ENCODE measurements at places on chromosomes 1 and 21.

DNA sequence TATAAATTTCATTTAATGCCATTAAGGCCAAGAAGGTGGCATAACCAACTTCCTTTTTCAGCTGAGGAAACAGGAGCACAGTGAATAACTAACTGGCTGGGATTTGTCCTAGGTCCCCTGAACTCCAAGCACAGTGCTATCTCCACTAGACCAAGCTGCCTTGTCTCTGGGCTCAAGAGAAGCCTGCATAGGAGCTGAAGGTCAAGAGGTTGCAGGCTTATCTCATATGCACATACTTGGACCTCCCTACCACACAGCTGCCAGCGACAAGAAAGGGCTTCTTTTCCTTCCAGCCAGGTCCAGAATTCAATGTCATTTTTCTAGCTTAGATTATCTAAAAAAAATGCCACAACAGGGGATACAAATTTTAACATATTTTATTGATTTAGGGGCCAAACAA is 27.1 kb downstream of the AK2 start:
- DNase-seq, result no peak

DNA sequence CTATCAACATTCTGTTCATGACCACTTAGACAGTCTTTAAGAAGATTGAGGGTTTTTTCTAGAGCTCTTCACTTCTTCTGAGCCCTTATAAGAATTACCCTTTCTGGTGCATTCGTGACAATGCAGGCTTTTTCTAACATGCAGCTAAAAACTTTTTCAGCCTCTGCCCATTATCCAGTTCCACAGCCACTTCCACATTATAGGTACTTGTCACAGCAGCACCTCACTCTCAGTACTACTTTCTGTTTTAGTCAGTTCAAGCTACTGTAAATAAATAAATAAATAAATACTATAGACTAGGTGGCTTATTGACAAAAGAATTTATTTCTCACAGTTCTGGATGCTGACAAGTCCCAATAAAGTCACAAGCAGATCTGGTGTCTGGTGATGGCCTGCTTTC is 284.4 kb upstream of the PKN2 start:
- no peak for DNase-seq

DNA sequence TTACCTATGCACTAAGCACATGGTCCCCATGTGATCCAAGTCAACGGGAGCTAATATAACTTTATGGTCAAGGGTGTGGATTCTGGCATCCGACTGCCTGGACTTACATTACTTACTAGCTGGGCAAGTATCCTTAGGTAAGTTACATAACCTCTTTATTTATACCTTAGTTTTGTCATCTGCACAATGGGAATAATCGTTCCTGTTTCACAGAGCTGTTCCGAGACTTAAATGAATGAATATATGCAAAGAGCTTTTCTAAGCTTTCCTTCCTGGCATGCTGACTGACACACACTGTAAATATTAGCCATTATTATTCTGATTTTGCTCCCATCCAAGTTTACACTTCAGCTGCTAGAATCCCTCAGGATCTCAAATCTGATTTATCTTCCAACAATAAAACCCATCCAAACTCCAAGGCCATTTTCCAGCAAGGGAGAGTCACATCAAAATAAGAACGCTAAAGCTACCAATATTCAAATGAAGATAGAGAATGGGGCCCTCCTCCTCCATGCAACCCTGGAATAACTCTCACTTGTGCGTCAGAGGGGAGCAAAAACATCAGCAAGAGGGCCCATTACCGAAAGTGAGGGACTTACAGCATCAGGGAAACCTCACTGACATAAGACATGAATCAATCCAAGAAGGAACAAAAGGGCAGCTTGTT is 115.6 kb upstream of the KAZN start:
- DNase-seq, result no peak

GRCh38 chr1:223703668-223704013 is 8.7 kb upstream of the CAPN2 start:
- no peak for DNase-seq

GRCh38 chr21:46081862-46082712 is 15.8 kb upstream of the COL6A2 start:
- DNase-seq, result no peak

DNA sequence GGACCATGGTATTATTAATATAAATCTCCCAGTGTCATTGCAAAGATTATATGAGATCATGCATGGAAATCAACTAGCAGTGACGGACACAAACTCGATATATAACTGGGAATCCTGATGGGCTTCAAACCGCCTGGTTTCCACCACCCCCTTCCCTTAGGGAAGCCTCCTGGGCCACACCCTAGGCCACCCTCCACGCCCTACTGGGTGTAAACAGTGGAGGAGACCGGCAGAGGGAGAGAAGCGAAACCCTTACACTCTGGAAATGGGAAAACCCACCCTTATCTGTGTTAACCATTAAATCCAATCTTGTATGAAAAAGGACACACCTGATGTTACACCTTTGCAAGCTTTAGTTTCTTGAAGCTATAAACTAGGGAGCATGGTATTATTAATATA is 595 bp upstream of the ZNHIT6 start:
- no peak for DNase-seq

GRCh38 chr1:183957216-183957830 is 80.2 kb downstream of the COLGALT2 start:
- no peak for DNase-seq

GRCh38 chr1:10968411-10968826 is 44.0 kb upstream of the TARDBP start:
- no peak for DNase-seq

- no peak for DNase-seq
These were observed 180.2 kb upstream of the MAP1LC3C start for GRCh38 chr1:242178924-242179708.

DNA sequence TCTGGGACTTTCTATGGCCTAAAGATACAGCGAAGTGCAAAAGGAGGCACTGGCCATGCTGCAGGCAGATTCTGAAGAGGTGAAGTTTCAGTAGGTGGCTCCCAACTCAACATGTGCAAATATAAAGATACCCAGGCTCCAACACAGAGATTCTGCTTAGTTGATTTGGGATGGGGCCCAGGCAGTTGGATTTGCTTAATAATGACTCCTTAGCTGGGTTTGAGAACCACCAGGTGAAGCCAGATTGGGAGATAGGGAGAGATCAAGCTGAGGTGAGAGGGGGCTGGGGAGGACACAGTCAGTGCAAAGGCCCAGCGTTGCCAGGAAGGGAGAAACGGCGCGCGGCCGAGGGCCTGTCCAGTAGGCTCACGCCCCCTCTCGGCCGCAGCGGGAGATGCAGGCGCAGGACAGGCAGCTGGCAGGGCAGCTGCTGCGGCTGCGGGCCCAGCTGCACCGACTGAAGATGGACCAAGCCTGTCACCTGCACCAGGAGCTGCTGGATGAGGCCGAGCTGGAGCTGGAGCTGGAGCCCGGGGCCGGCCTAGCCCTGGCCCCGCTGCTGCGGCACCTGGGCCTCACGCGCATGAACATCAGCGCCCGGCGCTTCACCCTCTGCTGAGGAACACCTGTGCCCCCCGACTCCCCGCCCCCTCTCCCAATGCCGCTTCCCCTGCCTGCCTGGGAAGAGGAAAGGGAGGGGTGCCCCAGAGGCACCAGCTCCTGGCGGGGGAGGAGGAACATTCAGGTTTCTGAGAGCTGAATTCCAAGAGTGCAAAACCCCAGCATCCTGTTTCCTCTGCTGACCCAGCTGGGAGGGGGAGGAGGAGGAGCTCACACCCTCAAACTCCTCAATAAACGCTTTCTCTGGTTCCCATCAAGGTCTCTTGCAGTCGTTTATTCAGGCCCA is 1.2 kb downstream of the FAM167B start:
- DNase-seq, result peak; percentile 81

DNA sequence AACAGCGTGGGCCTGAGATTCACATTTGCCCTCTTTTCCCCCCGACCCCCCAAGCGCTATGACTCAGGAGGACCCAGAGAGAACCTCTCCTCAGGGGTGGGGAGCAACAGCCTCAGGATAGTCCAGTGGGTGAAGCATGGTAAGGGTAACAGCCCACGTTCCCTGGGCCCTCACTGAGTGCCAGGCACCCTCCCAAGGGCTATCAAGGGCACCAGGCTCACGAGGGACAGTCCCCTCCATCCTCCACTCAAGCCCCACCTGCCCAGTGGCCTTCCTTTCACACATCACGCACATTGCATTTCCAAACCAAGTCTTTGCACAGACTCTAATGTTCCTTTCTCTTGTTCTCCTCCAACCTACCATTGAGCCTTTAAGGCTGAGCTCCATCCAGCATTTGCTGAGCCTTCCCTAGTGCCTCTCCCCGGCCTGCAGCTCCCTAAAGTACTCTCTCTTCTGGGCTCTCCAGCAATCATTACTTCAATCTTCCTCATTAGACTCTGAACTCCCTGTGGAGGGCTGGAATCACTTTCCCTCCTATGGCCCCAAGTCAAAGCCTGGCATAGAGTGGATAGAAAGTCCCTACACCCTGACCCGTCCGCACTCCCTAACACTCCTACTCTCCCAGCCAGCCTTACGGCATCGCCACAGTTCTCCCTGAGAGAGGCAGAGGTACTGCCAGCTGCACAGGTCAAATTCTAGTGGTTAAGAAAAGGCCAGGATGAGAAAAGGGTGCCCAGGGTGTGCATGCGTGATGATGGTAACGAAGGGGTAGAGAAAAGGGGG is 1.0 kb downstream of the AKR7A2 start:
- no peak for DNase-seq

GRCh38 chr21:28454564-28455252 is 538.0 kb downstream of the LTN1 start:
- DNase-seq, result no peak

GRCh38 chr1:23466423-23466989 is 17.5 kb downstream of the ASAP3 start:
- no peak for DNase-seq

DNA sequence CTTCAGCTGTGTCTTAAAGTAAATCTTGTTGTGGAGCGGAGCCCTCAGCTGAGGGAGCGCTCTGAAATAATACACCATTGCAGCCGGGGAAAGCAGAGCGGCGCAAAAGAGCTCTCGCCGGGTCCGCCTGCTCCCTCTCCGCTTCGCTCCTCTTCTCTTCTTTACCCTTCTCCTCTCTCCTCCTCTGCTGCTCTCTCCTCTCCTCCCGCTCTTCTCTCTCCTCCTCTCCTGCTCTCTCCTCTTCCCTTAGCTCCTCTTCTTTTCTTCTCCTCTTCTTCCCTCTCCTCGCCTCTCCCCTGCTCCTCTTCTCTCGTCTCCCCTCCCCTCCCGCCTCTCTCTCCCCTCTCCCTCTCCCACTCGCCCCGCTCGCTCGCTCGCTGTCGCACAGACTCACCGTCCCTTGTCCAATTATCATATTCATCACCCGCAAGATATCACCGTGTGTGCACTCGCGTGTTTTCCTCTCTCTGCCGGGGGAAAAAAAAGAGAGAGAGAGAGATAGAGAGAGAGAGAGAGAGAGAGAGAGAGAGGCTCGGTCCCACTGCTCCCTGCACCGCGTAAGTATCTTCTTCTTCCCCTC is at the start of gene PROX1:
Gene PROX1 (plus strand): TSS at position 47 of the 580 bp plus-strand sequence. CDS start 8,563 bp downstream, outside the sequence.
- DNase-seq, result no peak

GRCh38 chr1:194477908-194478307 is 1291.5 kb upstream of the B3GALT2 start:
- DNase-seq, result no peak

- no peak for DNase-seq
These were observed 268.7 kb downstream of the CHRM3 start for GRCh38 chr1:239655023-239655422.

Measured in activated T-cell treated with anti-CD3 and anti-CD28 coated beads for 48 hours (primary cell).